ENCODE measurements at places on chromosomes 13 and 19.

DNA sequence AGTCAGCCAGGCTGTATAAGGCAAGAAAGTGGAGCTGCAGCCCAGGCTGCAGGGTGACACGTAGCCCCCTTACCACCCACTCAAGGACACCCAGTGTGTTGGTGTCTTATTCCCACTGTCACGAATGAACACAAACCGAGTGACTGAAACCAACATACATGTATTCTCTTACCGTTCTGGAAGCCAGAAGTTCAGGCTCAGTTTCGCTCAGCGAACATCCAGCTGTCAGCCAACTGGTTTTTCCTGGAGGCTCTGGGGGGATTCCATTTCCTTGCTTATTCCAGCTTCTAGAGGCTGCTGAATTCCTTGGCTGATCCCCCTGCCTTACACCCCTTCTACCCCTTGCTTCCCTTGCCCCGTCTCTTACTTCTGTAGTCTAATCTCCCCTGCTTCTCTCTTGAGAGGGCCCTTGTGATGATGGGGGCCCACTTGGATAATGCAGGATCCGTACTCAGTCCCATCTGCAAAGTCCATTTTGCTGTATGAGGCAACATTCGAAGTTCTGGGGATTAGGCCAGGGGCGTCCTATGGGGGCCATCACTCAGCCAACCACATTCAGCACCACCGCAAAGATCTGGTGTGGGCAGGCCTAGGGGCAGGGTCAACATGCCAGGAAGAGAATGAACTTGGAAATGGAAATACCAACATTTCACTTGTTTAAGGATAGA lies 47.3 kb upstream of the MTIF3 start:
- no peak for DNase-seq

- peak; percentile 79 for DNase-seq
Measured at GRCh38 chr19:14005349-14006084, 603 bp downstream of the RFX1 start.

- no peak for DNase-seq
Measured at GRCh38 chr13:80363890-80364503, 23.1 kb upstream of the SPRY2 start.

- DNase-seq = no peak
Measured at GRCh38 chr13:94205896-94206295, 273.6 kb downstream of the DCT start.

- no peak for DNase-seq
Measured at GRCh38 chr19:54873990-54874389, at the start of gene FCAR. TSS of gene FCAR (plus strand) at chr19:54874235. CDS start at chr19:54874290, 55 bp downstream.

DNA sequence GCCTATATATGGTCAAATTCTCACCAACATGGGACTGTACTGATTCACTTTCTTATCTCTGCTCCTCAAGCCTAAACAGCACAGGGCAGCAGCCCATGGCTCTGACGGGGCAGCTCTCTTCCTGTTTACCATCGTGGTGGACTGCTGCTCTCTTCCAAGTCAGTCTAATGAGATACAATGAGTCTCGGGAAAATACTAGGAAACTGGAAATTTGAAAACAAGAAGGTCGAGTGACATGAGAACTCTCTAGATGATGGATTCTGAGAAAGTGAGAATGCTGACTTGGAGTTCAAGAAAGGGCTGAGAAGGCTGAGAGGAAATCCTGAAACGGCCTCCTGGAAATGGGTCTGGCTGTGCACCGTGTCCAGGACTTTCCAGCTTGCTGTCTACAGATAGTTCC lies 122.8 kb upstream of the ARGLU1 start:
- DNase-seq = no peak

Measured in NCI-H2107 (cell line).